ENCODE measurements at places on chromosomes 12 and 14.
A peak's percentile ranks its signal among the peaks of the same experiment; 100 is the strongest.

DNA sequence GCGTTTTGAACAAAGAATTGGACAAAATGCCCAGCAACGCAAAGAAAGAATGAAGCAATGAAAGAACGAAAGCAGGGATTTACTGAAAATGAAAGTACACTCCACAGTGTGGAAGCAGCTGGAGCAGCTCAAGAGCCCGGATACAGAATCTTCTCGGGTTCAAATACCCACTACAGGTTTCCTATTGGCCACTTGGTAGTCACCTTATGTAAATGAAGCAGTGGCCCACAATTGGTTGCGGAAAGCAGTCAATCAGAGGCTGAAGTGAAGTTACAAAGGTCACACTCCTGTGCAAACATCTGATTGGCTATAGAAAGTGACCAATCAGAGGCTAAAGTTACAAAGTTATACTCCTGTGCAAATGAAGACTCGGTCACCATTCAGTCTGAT, 15.0 kb upstream of the PPP1R13B start:
- DNase-seq = no peak

- no peak for DNase-seq
These were observed 31.2 kb downstream of the CREBL2 start for GRCh38 chr12:12642916-12643315.

DNA sequence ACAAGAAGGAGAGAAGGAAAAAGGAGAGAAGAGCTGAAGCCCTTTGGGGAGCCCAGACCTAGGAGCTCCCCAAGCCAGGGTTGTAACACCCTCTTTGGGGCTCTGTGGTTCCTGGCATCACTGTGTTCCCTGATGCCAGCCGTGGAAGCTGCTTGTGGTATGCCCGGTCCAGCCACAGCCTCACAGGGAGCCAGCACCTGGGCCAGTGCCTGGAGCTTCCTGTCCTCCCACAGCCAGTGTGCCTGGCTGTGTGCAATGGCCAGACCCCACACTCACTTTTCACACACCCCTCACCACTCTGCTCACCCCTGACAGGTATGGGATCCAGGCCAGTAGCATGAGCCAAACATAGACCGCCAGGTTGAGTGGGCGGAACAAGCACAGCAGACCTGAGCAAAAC, 834.7 kb downstream of the FLRT2 start:
- DNase-seq = no peak

DNA sequence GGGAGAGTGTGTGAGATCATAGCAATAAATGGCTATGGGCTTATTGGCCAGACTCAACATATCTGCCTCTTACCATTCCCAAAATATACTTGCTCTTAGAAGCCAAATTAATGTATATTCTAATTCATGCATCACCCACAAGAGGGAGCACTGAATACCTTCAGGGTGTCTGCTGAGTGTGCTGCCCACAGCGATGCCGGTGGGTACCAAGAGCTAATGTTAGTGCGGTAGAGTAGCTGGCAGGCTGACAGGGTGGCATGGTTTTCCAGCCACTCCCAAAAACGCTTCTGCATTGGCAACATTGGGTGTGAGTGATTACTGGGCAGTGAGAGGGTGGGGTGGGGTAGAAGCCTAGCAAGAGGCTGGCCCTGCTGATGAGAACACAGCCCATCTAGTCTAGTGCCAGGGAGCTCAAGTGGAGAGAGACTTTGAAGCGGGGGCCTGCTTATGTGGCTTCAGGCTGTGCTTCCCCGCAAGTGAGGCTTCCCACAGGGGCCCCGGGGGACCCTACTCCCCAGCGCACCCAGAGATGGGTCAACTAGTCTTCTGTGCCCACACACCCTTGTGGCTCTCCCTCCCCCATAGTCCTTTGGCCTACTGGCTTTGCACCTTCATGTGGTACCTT, 9.2 kb upstream of the PLEKHD1 start:
- DNase-seq = peak; percentile 44

DNA sequence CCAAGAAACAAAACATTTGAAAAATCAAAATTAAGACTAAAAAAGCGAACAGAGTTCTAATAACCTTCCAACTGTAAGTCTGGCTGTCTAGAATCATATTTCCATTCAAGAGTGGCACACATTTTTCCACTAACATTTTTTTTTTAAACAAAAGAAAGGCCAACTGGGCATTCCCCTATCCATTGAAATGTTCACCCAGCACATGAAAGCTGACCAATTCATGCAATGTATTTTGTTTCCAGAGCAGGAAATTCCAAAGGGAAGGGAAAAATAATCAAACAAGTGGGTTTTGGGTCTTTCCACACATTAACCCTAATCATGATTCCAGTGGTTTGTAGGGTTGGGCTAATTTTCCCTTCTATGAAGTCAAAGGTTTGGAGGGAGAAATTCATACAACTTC, 206.5 kb downstream of the CALM1 start:
- no peak for DNase-seq

DNA sequence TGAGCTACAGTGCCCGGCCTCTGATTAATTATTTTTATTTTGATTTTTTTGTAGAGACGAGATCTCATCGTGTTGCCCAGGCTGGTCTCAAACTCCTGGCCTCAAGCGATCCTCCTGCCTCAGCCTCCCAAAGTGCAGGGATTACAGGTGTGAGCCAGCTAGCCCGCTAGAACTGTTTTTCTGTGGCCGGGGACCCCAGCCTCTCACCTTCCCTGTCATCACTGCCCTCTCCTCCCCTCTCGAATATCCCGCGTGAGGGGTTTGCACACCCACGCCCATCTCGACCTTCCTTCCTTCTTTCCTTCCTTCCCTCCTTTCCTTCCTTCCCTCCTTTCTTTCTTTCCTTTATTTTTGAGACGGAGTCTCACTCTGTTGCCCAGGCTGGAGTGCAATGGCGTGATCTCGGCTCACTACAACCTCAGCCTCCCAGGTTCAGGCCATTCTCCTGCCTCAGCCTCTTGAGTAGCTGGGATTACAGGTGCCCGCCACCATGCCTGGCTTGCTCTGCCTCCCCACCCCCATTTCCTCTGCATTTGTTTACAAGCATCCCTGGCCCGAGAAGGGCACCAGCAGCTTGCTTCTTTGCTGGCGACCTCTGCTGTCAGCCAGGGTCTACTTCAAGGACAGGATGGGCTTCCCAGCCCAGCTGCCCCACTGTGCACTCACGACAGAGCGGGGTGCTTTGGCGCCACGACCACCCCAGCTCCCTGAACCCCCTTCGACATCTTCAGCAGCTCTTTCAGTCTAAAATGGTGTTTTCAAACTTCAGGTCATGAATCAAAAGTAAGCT, 4.3 kb upstream of the TRAF3 start:
- no peak for DNase-seq

- DNase-seq = no peak
These were observed 402.6 kb downstream of the FUT8 start for GRCh38 chr14:65815127-65815526.

GRCh38 chr12:100539202-100539601, 34.3 kb upstream of the GAS2L3 start:
- no peak for DNase-seq

GRCh38 chr12:130606231-130606630, 109.9 kb downstream of the RIMBP2 start:
- DNase-seq = no peak

- no peak for DNase-seq
These were observed 383.2 kb upstream of the FLRT2 start for GRCh38 chr14:85146779-85147178.

GRCh38 chr14:67674139-67674479, 323 bp downstream of the VTI1B start:
- peak; percentile 72 for DNase-seq

- no peak for DNase-seq
These were observed 227.2 kb downstream of the MED13L start for GRCh38 chr12:116050275-116050674.

- peak; percentile 31 for DNase-seq
These were observed 1.1 kb downstream of the ARID2 start for GRCh38 chr12:45730348-45731189.

GRCh38 chr12:42530284-42530683, 59.3 kb downstream of the PRICKLE1 start:
- DNase-seq = no peak

- DNase-seq = no peak
These were observed 47.6 kb downstream of the EML1 start for GRCh38 chr14:99840774-99841305.

GRCh38 chr12:94587266-94588241, 62.8 kb downstream of the TMCC3 start:
- DNase-seq = no peak

DNA sequence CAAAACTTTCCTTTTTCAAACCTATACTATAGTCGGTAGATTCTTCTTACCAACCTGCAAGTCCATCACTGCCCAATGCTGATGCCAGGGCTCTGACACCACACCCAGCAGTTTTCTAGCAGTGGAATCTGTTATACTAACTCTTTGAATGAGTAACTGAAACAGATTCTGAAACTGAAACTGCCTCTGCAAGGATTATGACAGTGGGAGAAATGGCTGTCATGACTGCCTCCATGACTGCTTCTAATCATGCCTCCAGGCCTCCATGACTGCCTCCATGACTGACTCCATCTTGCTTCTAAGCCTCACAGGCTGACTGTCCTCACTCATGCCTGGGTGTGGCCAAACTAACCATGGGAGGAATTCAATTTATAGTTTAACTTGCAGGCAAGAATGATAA, 29.4 kb upstream of the OXA1L start:
- DNase-seq = no peak

GRCh38 chr12:106291342-106291741, 11.2 kb upstream of the TCP11L2 start:
- DNase-seq = no peak

DNA sequence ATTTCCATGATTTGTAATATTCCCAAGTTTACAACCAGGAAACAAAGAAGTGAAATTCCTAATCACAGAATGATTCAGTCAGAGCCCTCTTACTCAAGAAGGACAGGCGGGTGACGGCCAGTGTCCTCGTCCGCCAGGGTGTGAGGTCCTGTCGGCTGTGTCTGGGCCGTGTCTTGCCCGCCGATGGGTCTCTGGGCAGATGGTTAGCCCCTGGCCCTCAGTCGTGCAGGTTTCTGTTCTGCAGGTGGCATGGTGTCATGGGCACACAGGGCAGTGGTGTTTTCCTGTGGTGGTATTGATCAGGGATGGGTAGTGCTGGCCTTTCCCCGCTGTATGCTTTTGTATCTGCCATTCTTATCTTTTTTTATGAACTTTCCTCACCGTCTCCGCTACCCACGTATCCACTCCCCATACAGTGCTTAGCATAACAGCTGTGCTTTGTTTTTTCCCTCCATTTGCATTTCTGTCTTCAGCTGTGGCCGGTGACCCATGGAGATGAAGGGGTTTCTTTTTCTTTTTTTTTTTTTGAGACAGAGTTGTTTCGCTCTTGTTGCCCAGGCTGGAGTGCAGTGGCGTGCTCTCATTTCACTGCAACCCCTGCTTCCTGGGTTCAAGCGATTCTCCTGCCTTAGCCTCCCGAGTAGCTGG, 100.7 kb downstream of the TSPAN9 start:
- DNase-seq = no peak

DNA sequence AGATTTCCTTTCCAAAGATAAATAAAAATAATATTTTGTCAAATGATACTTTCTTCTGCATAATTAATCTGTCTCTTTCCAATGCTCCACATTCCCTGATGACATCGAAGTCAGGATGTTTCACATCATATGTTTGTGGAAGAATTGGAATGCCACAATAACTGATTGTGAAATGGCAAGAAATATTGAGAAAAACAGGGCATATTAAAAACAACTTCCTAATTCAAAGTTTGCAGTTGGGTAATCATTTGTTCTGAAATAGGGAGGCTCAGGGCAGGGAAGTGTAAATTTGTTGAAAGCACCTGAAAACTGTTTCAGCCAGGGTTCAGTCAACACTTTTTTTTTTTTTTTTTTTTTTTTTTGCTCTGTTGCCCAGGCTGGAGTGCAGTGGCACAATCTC, 50.7 kb downstream of the BCAT1 start:
- no peak for DNase-seq

DNA sequence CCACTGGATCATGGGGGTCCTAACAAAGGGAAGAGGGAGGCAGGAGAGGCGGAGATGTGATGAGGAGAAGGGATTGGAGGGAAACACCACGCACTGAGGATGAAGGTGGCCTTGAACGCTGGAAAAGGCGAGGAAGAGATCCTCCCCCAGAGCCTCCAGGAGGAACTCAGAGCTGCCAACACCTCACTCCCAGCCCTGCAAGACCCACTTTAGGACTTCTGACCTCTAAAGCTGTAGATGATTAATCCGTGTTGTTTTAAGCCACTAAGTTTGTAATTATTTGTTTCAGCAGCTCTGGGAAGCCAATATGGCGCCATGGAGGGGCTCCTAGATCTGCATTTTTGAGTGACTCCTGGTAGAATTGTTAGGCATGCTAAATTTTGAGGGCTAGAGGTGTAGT, 74.6 kb upstream of the CEP83 start:
- no peak for DNase-seq

GRCh38 chr12:91093341-91093740, 18.0 kb downstream of the LUM start:
- no peak for DNase-seq

- DNase-seq = no peak
These were observed 68.0 kb downstream of the SERPINA3 start for GRCh38 chr14:94679937-94680861.
